Smooth muscle cell of trachea (primary cell): ENCODE measurements at places on chromosomes 16 and 17. TPM values are rescaled to one million over a fixed set of nuclear protein-coding genes. Genes with fewer than 3 reads are reported as not detected.

KCNJ18 gene
- total RNA-seq, result not detected in 2 replicates

ZFP90 gene
- total RNA-seq, result 42.8 and 44.8 TPM in 2 replicates

ZNF286A gene
- 43.1 and 76.6 TPM in 2 replicates for total RNA-seq

CBFA2T3 gene
- 0.17 TPM in 1 of 2 replicates, not detected in the other for total RNA-seq

PRSS21 gene
- total RNA-seq, result 0.44 and 2.0 TPM in 2 replicates

TPSG1 gene
- not detected in 2 replicates for total RNA-seq

SYNGR3 gene
- 4.8 and 9.4 TPM in 2 replicates for total RNA-seq

MEOX1 gene
- total RNA-seq, result not detected in 2 replicates

MT3 gene
- 0.66 TPM in 1 of 2 replicates, not detected in the other for total RNA-seq

CORO1A gene
- 0.50 and 2.6 TPM in 2 replicates for total RNA-seq

ASB16 gene
- 0.33 and 0.73 TPM in 2 replicates for total RNA-seq

NPTX1 gene
- total RNA-seq, result 148 and 230 TPM in 2 replicates

KRT40 gene
- total RNA-seq, result not detected in 2 replicates

NOTUM gene
- total RNA-seq, result 0.99 TPM in 1 of 2 replicates, not detected in the other

NGFR gene
- total RNA-seq, result 0.44 and 3.3 TPM in 2 replicates

GRAPL gene
- total RNA-seq, result 0.15 and 0.66 TPM in 2 replicates

ZPBP2 gene
- not detected in 2 replicates for total RNA-seq

PYY gene
- not detected in 2 replicates for total RNA-seq
